ENCODE measurements at places on chromosomes 2 and 18. TPM values are rescaled to one million over a fixed set of nuclear protein-coding genes. Genes with fewer than 3 reads are reported as not detected.

DNA sequence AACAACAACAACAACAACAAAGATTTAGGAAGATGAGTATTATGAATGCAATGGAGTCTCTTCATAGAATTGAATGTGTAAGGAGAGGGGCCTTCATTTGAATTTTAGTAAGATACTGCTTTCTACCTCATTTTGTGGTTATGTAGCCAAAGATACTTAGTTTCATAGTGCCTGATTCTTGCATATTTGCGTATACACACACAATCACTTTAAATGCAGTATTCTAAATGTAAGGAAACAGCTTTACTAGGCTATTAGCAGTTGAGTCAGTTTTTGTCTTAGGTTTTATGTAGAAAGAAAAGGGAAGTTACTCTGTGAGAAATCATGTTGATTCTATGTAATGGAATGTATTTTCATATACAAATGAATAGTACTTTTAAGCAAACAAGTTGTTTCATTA lies 80.5 kb downstream of the HAUS1 start:
- DNase-seq, result no peak

DNA sequence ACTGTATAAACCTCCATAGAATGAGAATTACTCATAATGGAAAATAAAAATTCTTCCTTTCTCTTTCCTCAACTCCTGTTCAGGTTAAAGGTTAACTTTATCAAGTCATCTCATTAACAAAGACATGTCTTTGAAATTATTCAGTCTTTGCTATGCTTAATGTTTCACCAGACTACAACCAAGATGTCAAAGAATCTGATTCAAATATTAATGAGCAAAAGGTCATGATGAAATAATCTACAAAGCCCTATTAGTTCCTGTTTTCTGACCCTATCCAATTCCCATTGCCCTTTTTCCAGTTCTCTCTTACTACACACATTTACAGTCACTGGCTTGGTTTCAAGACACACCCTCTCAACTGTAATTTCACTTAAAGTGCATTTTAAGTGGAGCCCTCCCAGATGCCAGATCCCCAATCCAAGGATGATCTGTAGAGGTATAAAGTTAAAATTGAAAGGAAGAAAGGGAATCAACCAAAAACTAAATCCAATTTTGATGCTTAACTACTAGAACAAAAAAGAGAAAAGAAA lies 246.9 kb upstream of the CYP26B1 start:
- DNase-seq, result no peak

- DNase-seq, result no peak
Observed at GRCh38 chr2:119216994-119217393, 6.6 kb upstream of the STEAP3 start.

DNA sequence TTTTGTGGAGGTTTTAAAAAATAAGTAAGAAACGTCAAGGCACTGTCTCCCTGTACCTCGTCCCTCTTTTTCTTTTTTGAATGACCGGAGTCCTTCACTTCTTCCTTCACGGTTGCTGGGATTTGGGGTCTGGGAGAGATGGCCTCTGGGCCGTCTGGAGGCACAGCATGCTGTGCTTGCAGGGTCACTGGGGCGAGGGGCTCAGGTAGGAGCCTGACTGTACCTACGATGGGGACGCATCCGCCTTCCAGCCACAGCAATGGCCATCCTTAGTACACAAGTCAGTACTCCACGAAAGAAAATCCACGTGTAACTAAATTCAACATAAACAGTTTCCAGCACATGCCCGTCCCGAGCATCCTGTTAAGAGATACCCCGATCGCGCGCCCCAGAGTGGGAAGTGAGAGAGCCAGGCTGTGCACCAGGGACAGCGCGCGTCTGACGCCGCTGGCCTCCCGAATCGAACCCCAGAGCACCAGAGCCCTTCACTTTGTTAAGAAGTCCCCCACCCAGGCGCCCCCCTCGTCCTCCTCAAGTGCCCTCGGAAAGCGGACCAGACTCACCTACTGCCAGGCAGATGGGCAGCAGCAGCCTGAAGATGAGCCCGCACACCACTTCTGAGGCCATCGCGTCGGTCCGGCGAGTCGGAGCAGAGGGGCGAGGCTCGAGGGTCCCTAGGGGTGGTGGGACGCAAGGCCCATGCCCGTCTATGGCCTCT lies 1.2 kb downstream of the PIEZO2 start:
- peak; percentile 7 for DNase-seq

- DNase-seq, result no peak
Observed at GRCh38 chr2:151905963-151906632, 77.9 kb upstream of the ARL5A start.

GRCh38 chr2:23554054-23554697 lies 169.2 kb downstream of the KLHL29 start:
- no peak for DNase-seq

- no peak for DNase-seq
Observed at GRCh38 chr2:136086253-136087016, 31.5 kb downstream of the CXCR4 start.

DNA sequence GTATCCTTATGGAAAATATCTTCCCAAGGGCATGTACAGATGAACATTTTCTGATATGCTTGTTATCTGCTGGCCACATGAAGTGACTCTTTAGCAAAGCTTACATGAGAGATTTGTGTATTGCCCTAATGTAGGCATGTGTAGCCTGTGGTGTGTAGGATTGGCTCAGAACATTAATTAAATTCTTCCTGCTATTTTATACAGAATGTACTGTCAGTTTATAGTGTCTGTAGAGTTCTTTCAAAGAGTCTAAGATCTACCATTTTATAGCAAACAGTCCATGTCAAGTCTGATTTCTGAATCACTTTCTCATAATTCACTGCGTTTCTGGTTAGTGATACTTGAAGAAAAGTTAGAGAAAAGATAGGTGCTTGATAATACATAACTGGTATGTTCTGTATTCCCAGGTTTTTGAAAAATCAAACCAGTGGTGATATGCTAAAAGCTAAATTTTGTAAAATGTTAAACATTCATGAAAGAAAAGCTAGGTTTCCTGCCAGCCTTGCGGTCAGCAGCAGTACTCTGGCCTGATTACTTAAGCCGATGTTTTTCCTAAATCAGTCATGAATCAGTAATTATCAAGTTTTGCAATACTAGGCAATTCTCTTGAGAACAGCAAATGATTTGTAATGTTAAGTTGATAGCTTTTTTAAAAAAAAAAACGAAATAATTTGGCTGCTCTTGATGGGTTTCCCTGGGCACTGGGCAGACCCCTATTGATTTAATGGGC lies 30.9 kb upstream of the EFEMP1 start:
- DNase-seq, result no peak

GRCh38 chr2:103028181-103028580 lies 266.4 kb downstream of the TMEM182 start:
- DNase-seq, result no peak

DNA sequence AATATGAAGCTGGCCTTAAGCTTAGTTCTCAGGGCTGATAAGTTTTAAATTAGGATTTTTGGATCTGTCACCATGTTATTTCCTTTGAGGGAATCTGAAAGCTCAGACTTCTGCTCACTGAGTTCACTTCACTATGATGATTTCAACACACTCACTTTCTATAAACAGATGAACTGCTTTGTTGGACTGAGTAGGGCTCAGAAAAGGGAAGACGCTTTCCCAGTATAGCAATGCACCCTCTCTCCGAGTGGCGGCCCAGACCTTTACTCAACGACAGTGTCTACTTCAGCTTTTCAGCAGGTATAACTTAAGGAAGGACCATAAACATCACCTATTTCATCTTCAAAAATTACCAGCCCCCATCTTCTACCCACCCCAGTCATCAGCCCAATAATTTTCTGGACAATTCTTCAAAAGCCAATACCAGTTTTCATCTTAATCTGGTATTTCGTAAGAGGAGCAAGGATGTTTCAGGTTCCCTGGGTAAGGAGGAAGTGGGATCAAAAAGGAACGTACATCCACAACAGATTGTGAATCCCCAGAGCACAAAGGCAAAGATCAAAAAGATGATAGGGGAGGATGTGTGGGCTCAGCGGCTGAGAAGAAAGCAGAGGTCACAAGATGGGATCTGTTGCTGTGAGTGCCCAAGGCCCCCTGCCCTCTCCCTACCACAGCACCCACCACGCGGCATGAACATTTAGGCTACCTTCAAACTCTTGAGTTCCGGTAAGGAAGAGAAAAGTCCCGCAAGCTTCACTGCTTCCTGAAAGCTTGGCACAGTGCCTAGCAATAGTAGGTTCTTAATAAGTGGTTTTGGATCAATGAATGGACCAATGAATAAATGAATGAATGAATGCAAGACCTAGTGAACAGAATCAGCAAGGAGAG lies 41.9 kb downstream of the LPIN2 start:
- no peak for DNase-seq

- no peak for DNase-seq
Observed at GRCh38 chr2:197399887-197400540, 34.8 kb downstream of the SF3B1 start.

GRCh38 chr2:209074711-209075110 lies 349.1 kb upstream of the MAP2 start:
- DNase-seq, result no peak

GRCh38 chr18:64100116-64100922 lies 48.6 kb downstream of the LINC00305 start:
- no peak for DNase-seq

- no peak for DNase-seq
Observed at GRCh38 chr2:233062946-233063268, 2.8 kb downstream of the INPP5D start.

DNA sequence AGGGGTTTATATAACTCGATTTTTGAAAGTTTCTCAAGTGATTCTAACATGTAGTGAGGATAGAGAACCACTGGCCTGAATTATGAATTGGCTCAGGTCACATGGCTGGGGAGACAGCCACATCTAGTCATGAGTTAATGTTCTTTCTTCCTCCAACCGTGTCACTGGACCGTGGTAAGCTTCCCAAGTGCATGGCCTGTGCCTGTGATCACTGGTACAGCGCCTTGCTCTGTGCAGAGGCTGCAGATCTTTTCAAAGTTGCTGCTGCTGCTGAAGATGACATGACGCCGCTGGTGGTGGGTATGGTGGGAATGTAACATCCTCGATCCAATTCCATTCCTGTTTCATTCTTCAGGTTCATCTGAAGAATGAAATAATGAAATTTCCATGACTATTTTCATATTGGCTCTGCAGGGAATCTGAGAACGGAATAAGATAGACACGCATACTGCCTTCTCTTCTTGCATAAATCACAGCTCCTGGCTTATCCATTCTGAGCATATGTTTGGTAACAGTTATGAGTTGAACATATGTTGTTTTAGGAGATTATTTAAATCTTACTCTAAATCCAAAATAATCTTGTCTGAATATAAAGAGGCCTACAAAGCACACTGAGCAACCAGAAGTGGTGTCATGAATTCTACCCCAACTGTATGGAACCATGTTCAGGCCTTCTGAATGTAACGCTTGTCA lies 100.5 kb upstream of the THSD7B start:
- DNase-seq, result no peak

- no peak for DNase-seq
Observed at GRCh38 chr2:220006152-220006621, 378.8 kb downstream of the SLC4A3 start.

DNA sequence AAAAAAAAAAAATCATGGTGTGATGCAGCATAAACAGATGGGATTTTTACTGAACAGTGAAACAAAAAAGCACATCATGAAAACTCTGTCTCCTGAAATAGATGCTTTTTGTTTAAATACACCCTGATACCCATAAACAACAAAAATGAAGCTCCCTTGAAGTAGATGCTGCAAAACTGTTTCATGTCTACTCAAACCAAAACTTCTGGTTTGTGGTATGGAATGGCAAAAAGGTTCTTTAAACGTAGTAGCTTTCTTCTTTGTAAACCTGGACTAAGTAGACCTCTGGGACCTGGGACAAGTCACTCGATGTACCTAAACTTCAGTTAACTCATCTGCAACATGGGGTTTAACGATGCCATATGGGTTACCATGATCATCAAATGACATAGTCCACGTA lies 64.4 kb upstream of the RAPH1 start:
- no peak for DNase-seq

DNA sequence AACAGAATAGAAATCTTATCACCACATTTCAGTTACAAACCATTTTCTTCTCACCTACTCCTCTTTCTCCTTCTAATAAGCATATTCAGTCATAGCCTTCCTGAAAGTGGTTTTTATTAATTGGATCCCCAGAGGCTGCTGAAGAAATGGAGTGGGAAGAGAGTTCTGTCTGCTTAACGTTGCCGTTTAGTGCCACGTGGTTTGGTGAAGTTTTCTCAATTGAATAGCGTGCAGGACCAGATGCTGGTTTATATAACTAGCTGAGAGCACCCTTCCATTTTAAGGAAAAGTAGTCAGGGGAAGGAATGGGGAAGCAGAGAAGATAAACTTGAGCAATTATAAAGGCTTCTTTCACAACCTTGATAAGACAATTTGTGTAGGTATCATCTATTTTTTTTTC lies 318.7 kb downstream of the PTH2R start:
- no peak for DNase-seq

DNA sequence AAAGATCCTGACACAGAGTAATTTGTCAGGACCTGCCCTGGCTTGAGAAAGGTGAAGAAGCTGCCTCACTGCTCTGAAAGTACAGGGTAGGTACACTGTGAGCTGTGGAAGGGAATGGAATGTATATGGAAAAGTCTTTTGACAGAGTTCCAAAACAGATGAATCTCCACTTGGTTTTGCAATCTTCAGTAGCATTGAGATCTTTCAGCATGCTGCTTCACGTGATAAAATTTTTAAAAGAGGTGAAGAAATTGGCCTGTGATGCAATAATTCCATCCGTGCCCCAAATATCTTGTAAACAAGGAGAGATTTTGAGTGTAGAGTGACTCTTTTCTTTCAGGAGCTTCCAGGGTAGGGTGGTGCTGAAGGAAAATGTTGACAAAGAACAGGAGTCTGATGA lies 123.1 kb downstream of the OSR1 start:
- DNase-seq, result no peak

DNA sequence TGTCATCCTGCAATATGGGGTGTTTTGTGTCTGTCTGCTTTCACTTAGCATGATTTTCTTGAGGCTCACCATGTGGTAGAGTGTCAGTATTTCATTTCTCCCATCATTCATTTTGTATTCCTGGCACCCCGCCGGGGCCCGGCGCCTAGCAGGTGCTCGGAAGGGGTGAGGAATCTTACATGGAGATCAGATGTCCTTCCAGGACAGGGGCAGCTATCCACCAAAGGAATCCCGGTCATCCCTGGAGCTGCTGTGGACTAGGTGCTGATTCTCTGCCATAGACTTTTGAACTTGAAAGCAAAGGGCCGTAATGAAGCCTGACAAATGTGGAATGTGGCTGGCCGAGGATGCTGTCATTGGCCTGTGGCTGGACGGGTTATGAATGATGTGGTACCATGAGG lies 2.4 kb downstream of the PRELID3A start:
- DNase-seq, result no peak

The GREB1L gene
- 105 TPM for total RNA-seq

The L3MBTL4 gene
- total RNA-seq, result 0.56 TPM

The GFPT1 gene
- total RNA-seq, result 52.8 TPM

The PAX8 gene
- total RNA-seq, result 2.1 TPM

The CNTNAP5 gene
- 5.0 TPM for total RNA-seq

The HNMT gene
- total RNA-seq, result 4.6 TPM

The ADCYAP1 gene
- 18.5 TPM for total RNA-seq

The KCNJ13 gene
- not detected for total RNA-seq

The OTX1 gene
- 0.33 TPM for total RNA-seq

The ABCB11 gene
- 1.9 TPM for total RNA-seq

The RAB17 gene
- 1.5 TPM for total RNA-seq

The FMNL2 gene
- total RNA-seq, result 41.7 TPM
